Ascending aorta (tissue), 2 donors: ENCODE measurements at places on chromosomes 11 and 22. TPM values are rescaled to one million over a fixed set of nuclear protein-coding genes. Genes with fewer than 3 reads are reported as not detected.

- no peak overlapping the region for H3K27ac ChIP-seq
- H3K4me1 ChIP-seq, result peaks cover 5% of the 10 kb centered on the region
- H3K4me3 ChIP-seq, result no peak overlapping the region
- no peaks in the 10 kb centered on the region for H3K27me3 ChIP-seq
These were observed 55.8 kb downstream of the NECTIN1 start for GRCh38 chr11:119673052-119673758.

DNA sequence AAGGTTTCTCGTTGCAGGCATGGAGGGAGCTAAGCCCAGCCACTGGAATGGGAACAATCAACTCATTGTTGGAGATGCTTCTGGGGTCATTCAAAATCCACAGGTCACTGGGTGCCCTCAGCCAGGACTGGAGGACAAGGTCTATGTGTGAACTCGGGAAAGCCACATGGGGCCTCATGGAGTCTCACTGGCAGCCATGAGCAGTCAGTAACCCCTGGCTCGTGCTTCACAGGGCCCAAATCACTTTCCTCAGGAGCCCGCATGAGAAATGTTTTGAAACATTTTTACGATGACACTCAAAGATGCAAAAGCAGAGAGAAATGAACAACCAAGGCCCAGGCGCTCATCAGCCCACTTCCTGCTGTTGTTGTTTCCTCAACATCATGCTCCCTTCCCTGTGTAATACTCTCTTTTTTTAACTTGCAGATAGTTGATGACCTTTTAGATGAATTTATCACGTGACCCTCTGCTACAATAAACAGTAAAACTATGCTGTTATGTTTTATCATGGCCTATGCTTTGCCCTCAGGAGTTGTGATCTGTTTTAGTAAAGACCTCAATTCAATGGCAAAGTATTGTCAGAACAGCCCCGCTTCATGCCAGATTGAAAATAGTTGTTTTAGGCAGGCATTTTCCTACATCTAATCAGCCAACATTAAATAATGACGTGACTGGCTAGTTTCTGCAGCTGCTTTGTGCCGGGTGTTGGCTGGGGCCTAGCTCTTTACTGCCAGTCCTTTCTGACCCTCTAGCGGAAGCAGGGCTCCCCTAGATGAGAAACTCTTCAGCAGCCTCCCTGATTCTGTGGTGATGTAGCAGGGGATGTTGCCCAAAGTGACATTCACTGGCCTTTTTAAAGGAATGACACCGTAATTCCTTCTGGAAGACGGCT, 39.7 kb downstream of the ADAMTS15 start:
- H3K4me1 ChIP-seq, result peaks cover 8% of the 10 kb centered on the region
- no peaks in the 10 kb centered on the region for H3K36me3 ChIP-seq
- H3K27ac ChIP-seq, result peak overlapping the region; percentile 64
- no peak overlapping the region for H3K4me3 ChIP-seq

PANX2 gene
- 0.32 TPM for total RNA-seq

- H3K4me3 ChIP-seq, result no peak overlapping the region
- H3K36me3 ChIP-seq, result no peaks in the 10 kb centered on the region
- no peak overlapping the region for H3K27ac ChIP-seq
- no peaks in the 10 kb centered on the region for H3K4me1 ChIP-seq
These were observed 149.1 kb downstream of the SHANK2 start for GRCh38 chr11:71103266-71103665.

DNA sequence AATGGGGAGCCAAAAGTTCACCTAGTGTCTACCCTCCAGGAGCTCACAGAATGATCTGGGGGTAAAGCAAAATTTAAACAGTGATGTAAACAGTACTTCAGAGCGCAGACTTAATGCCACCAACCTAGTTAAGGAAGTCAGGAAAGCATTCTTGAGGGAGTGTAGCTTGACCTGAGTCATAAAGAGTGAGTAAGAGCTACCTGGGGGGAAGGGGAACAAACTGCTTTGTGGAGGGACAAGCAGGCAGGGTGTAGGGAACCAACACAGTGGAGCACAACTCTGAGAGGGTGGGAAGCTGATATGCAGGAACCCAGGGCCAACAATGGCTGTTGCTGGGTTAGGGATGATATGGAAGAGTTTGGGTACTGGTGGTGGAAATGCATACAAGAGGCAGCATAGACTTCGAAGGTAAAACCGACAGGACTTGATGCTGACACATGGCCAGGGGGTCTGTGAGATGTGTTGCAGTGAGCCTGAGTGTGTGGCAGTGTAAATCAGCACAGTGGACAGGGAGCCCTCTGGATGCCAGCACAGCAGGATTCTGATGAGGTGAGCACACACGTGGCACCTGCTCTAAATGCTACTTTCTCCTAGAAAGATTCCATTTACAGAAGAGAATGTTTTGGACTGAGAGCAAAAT, 58.3 kb upstream of the CYP2D6 start:
- DNase-seq, result no peak
- no peaks in the 10 kb centered on the region for H3K4me1 ChIP-seq
- no peaks in the 10 kb centered on the region for H3K36me3 ChIP-seq
- H3K27ac ChIP-seq, result no peak overlapping the region
- H3K27me3 ChIP-seq, result no peaks in the 10 kb centered on the region

GRCh38 chr22:23820748-23821211, 18.0 kb downstream of the DERL3 start:
- H3K4me3 ChIP-seq, result no peak overlapping the region
- no peak for DNase-seq
- H3K27ac ChIP-seq, result no peak overlapping the region
- H3K4me1 ChIP-seq, result no peaks in the 10 kb centered on the region
- H3K27me3 ChIP-seq, result no peaks in the 10 kb centered on the region
- peaks cover 88% of the 10 kb centered on the region for H3K36me3 ChIP-seq

DNA sequence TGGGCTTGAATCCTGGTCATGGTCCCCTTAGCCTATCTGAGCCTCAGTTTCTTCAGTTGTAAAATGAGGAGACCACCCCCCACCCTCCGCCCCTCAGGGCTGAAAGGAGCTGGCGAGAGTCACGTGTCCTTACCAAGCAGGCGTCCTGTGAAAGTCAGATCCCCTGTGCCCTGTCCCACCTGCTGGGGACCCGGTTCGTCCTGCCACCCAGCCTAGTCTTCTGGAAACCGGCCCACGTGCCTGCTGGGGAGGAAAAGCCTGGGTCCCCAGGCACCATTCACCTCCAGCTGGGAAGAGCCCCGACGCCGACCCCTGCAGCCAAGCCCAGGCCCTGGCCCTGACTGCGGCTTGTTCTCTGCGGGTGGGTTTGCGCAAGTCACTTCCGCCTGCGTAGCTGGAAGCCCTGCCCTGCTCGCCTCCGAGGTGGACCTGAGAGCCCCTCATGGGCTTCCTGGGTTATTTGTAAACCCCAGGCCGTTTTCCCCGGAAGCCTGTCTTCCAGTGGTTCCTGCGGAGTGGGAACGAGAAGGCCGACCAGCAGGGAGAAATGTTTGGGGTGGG, 679 bp upstream of the SSH3 start:
- peaks cover 36% of the 10 kb centered on the region for H3K36me3 ChIP-seq
- peaks cover 9% of the 10 kb centered on the region for H3K4me1 ChIP-seq
- H3K4me3 ChIP-seq, result peak overlapping the region; percentile 76
- peak overlapping the region; percentile 72 for H3K27ac ChIP-seq
- peak; percentile 66 for DNase-seq

CHCHD10 gene
- 2.0 TPM for total RNA-seq

DNA sequence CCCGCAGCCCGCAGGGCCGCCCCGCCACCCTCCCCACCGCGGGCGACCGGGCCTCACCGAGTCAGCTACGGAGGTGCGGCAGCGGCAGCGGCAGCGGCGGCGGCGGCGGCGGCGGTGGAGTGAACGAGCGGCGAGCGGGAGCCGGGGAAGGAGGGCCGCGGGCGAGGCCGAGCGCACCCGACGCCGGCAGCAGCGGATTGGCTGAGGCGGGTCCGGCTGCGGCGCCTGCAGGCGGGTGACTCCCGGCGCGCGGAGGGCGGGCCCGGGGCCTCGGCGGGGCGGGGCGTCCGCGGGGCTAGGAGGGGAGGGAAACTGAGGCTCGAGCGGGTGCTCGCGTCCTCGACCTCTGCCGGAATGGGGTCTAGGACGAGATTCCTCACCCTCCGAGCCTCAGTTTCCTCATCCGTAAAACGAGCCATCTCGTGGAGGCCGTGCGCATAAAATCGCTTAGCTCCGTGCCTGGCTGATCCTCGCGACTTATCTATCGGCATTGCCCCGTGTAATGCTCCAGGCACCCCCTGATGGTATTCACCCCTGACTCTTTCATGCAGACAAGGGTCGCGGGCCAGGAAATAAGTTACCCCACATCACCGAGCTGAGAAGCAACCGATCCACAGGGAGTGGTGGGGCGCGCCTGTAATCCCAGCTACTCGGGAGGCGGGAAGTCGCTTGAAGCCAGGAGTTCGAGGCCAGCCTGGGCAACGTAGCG, at the start of gene CPT1A:
Gene CPT1A, minus strand, starts transcription at position 199 of the 709 bp plus-strand sequence. CDS start 26,442 bp downstream, outside the sequence.
- DNase-seq, result peak; percentile 88
- no peaks in the 10 kb centered on the region for H3K36me3 ChIP-seq
- H3K27me3 ChIP-seq, result no peaks in the 10 kb centered on the region
- peak within 1 kb of the TSS; percentile 94 for H3K4me3 ChIP-seq

GRCh38 chr11:3359092-3359824, 19.7 kb downstream of the ZNF195 start:
- no peak overlapping the region for H3K27ac ChIP-seq
- no peaks in the 10 kb centered on the region for H3K27me3 ChIP-seq
- DNase-seq, result no peak
- no peaks in the 10 kb centered on the region for H3K4me1 ChIP-seq

GRCh38 chr11:117835576-117835975, 11.0 kb upstream of the FXYD2 start:
- no peak overlapping the region for H3K27ac ChIP-seq
- H3K36me3 ChIP-seq, result no peaks in the 10 kb centered on the region
- no peak overlapping the region for H3K4me3 ChIP-seq

C11orf16 gene
- not detected for total RNA-seq

DNA sequence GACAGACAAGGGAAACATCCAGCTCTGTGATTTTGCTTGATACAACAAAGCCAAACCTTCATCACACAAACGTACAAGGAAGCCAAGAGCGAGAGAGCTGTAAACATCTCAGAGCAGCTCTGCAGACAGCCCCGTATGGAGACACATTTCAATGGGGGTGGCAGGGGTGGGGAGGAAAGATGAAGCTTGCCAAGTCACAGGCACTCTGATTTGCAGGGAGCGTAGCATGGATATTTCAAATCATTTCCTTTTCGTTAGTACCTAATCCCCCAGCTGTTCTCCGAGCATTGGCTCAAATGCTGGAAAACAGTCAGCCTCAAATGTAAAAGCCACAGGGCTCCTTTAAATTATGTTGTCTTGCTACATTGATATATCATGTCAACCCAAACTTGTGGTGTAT, 458.9 kb upstream of the CADM1 start:
- no peak for DNase-seq
- H3K27me3 ChIP-seq, result no peaks in the 10 kb centered on the region
- H3K4me1 ChIP-seq, result no peaks in the 10 kb centered on the region
- H3K36me3 ChIP-seq, result no peaks in the 10 kb centered on the region
- no peak overlapping the region for H3K27ac ChIP-seq

GRCh38 chr22:43094085-43094484, 4.9 kb upstream of the TTLL1 start:
- no peak overlapping the region for H3K4me3 ChIP-seq
- no peak for DNase-seq
- H3K36me3 ChIP-seq, result no peaks in the 10 kb centered on the region
- no peak overlapping the region for H3K27ac ChIP-seq
- H3K27me3 ChIP-seq, result no peaks in the 10 kb centered on the region

DNA sequence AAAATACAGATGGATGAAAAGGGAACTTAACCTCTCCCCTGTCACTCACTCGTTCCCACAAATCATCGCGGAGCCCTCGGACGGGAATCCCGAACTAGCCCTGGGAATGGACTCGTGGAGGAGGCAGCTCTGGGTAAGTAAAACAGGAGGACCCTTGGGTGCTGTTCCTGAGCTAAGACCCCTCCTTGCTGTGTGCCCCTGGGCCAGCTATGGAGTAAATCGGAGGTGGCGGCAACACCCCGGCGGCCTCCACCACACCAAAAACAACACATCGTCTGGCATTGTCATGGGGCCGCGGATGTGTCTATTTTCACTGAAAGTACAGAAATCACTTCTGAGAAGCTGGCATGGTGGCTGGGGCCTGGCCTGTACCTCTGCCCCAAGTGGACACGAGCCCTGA, 12.1 kb downstream of the CPT1A start:
- peaks cover 2% of the 10 kb centered on the region for H3K36me3 ChIP-seq
- H3K4me1 ChIP-seq, result peaks cover 40% of the 10 kb centered on the region
- H3K27me3 ChIP-seq, result no peaks in the 10 kb centered on the region
- no peak overlapping the region for H3K27ac ChIP-seq
- DNase-seq, result no peak
- H3K4me3 ChIP-seq, result no peak overlapping the region

TOMM22 gene
- 19.3 TPM for total RNA-seq

DNA sequence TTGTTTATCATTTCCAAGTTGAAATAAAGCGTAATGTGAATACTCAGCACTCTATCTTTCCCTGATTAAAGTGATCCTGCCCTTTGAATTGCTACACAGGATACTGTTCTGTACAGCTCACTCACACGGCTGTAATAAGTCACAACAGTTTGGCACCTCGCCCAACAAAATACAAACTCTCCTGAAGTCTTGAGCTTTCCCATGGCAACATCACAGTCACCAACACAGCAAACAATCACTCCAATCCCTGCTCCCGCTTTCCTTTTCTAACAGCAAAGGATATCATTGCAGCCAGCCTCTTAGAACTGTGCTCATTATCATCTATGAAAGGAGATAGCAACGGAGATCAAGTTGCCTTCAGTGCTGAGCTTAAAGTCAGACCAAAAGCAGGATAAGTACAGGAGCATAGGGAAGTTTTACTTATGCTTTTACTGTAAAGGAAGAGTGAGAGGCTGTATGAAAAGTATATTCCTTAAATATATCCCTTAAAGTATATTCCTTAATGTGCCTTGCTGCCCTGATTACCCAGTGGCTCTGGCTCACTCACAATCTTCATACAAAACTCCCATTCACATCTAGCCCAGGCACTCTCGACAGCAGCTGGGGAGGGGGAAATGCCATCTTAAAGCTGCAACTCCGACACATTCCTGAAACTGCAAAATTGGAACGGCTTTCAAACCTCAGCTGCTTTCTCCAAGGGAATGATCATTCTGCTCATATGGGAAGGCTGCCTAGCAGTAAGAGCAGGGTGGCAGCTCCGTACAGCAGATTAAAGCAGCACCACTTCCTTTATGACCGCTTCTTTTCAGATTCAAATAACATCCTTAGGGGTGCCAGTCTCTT, 35.8 kb downstream of the MAML2 start:
- H3K27ac ChIP-seq, result peak overlapping the region; percentile 81
- H3K4me3 ChIP-seq, result peak overlapping the region; percentile 60
- peaks cover 16% of the 10 kb centered on the region for H3K4me1 ChIP-seq
- no peaks in the 10 kb centered on the region for H3K27me3 ChIP-seq
- no peaks in the 10 kb centered on the region for H3K36me3 ChIP-seq

BACE1-AS gene
- 6.8 TPM for total RNA-seq

- DNase-seq, result no peak
- no peaks in the 10 kb centered on the region for H3K27me3 ChIP-seq
- H3K36me3 ChIP-seq, result no peaks in the 10 kb centered on the region
- H3K4me1 ChIP-seq, result no peaks in the 10 kb centered on the region
- no peak overlapping the region for H3K27ac ChIP-seq
These were observed 15.7 kb upstream of the SCN3B start for GRCh38 chr11:123670081-123670480.

NAALAD2 gene
- total RNA-seq, result not detected

GRCh38 chr11:19919050-19919561, 206.5 kb downstream of the NAV2 start:
- no peaks in the 10 kb centered on the region for H3K27me3 ChIP-seq
- peaks cover 31% of the 10 kb centered on the region for H3K4me1 ChIP-seq
- DNase-seq, result peak; percentile 58
- H3K27ac ChIP-seq, result peak overlapping the region; percentile 70
- H3K36me3 ChIP-seq, result peaks cover 15% of the 10 kb centered on the region
